ENCODE measurements at places on chromosomes 4 and X. TPM values are rescaled to one million over a fixed set of nuclear protein-coding genes. Genes with fewer than 3 reads are reported as not detected.

RASGEF1B gene
- total RNA-seq: 19.4 TPM

PNMA6A gene
- total RNA-seq: 7.1 TPM

NLGN3 gene
- 3.0 TPM for total RNA-seq

SLC4A4 gene
- 3.0 TPM for total RNA-seq

GRCh38 chr4:64911846-64912245 is 502.6 kb upstream of the TECRL start:
- H3K4me3 ChIP-seq: no peak overlapping the region
- H3K27ac ChIP-seq: no peak overlapping the region
- no peaks in the 10 kb centered on the region for H3K4me1 ChIP-seq
- H3K36me3 ChIP-seq: no peaks in the 10 kb centered on the region
- peak; percentile 65 for DNase-seq
- no peaks in the 10 kb centered on the region for H3K27me3 ChIP-seq

DNA sequence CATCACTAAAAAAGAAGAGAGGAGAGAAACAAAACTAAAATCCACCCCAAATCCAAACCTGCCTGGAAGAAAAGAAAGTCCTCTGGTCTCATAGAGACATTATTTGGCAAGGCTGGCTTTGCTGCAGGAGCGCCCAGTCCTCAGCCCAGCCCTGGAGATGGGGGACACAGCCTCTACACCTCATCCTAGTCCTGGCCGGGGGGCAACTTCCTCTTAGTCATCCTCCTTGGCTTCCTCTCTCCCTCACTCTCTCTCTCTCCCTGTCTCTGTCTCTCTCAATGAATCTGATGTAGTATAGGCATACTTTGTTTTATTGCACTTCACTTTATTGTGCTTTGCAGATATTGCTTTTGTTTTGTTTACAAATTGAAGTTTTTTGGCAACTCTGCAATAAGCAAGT is 55.8 kb upstream of the MAGEB10 start:
- H3K4me1 ChIP-seq: no peaks in the 10 kb centered on the region
- no peak overlapping the region for H3K27ac ChIP-seq
- H3K4me3 ChIP-seq: no peak overlapping the region
- no peaks in the 10 kb centered on the region for H3K36me3 ChIP-seq
- no peak for DNase-seq

MEPE gene
- 0.45 TPM for total RNA-seq

FGFBP2 gene
- not detected for total RNA-seq

GRCh38 chr4:185304541-185304940 is 91.2 kb downstream of the LRP2BP start:
- DNase-seq: no peak
- peaks cover 13% of the 10 kb centered on the region for H3K4me1 ChIP-seq
- H3K36me3 ChIP-seq: peaks cover 14% of the 10 kb centered on the region
- H3K4me3 ChIP-seq: no peak overlapping the region
- H3K27me3 ChIP-seq: no peaks in the 10 kb centered on the region
- no peak overlapping the region for H3K27ac ChIP-seq

- H3K4me1 ChIP-seq: peaks cover 5% of the 10 kb centered on the region
- no peaks in the 10 kb centered on the region for H3K36me3 ChIP-seq
- H3K4me3 ChIP-seq: no peak overlapping the region
- no peak for DNase-seq
- H3K27ac ChIP-seq: no peak overlapping the region
- H3K27me3 ChIP-seq: no peaks in the 10 kb centered on the region
Measured at GRCh38 chr4:21452931-21453330, 495.6 kb downstream of the KCNIP4 start.

GRCh38 chr4:27210956-27211355 is 350.3 kb downstream of the STIM2 start:
- H3K36me3 ChIP-seq: no peaks in the 10 kb centered on the region
- no peak overlapping the region for H3K4me3 ChIP-seq
- no peak overlapping the region for H3K27ac ChIP-seq
- H3K27me3 ChIP-seq: no peaks in the 10 kb centered on the region
- no peaks in the 10 kb centered on the region for H3K4me1 ChIP-seq
- DNase-seq: no peak

DNA sequence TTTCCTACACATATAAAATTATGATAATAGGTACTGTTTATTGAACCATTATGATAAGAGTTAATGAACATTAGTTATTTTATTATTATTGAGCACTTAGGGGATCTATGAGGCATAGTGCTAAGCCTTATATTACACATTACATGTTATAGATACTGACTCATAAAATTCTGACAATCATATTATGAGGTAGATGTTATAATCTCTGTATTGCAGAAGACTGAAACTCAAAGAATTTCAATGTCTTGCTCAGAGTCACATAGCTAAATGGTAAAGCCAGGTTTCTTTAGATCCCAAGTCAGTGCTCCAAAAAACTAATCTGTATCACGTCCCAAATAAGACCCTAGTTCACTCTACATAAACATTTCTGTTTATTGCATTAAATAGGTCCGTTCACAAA is 207.2 kb upstream of the CNKSR2 start:
- no peaks in the 10 kb centered on the region for H3K36me3 ChIP-seq
- H3K4me3 ChIP-seq: no peak overlapping the region
- no peak for DNase-seq
- no peaks in the 10 kb centered on the region for H3K27me3 ChIP-seq
- no peak overlapping the region for H3K27ac ChIP-seq

All from endodermal cell (in vitro differentiated cells).